ENCODE measurements at places on chromosomes 13 and 19.

- DNase-seq: no peak
Measured at GRCh38 chr13:98581971-98582702, 5.2 kb upstream of the STK24 start.

DNA sequence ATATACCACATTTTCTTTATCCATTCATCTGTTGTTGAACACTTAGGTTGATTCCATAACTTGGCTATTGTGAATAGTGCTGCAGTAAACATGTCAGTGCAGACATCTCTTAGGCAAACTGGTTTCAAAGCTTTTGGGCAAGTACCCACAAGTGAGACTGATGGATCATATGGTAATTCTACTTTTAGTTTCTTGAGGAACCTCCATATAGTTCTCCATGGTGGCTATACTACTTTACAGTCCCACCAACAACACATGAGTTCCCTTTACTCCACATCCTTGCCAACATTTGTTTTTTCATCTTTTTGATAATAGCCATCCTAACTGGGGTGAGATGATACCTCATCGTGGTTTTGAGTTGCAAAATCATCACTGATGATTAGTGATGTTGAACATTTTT lies 8.5 kb downstream of the CYSLTR2 start:
- DNase-seq: no peak

DNA sequence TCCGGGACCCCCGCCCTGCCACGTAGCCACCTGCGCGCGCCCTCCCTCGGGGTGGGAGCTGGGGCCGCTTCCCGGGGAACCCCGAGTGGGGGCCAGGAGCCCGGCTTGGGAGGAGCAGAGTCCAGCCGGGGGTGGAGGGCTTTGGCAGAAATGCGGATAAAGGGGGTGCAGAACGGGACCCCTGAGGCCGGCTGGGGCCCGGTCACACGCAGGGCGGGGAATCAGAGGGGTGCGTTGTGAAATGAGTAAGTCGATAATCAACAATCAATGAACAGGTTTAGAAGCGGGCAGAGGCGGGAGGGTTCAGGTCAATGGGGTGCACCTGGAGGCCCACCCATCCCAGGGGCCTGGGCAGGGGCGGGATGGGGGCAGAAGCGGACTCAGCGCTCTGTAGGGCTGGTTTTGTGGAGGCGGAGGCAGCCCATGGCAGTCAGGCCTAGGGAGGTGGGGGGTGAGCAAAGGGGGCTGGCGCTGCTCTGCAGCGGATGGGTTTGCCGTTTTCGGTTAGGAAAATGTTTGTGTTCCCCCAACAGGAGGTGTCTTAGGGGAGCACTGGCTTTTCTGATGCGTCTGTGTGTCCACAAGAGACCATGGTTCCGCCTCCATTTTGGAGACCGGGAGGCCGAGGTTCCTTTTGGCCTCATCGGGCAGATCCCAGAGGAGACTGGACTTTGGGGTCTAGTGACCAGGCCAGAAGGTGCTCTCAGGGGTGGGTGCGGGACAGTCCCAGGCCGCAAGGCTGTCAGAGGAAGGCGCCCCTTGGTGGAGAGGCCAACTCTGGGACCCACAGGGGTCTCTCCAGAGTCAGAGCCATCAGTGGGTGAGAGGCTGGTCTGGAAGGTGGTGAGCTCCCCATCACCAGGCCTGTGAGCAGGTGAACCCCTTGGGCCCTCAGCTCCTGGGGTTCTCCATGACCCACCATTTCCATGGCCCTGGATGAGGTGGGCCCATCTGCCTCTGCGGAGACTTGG lies 683 bp upstream of the DIRAS1 start:
- no peak for DNase-seq

DNA sequence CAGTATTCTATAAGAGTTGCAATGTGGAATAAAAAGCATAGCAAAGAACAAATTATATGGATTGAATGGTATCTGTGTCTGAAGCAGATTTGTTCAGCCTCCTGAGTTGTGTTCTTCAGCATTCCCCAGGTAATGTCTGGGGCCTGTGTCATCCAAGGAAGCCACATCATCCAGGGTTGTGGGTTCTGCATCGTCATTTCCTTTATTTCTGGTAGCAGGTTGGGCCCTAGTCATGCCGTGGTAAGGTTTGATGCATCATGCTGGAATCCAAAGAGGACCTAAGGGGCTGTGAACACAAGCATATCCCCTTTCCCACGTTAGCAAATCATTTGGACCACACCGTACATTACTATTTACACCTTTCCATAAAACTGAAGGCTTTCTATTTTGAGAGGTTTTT lies 131.0 kb upstream of the ZNF91 start:
- no peak for DNase-seq

Measured in naive thymus-derived CD8-positive, alpha-beta T cell (primary cell).